ENCODE measurements at places on chromosomes 16 and 17.
A peak's percentile ranks its signal among the peaks of the same experiment; 100 is the strongest.

GRCh38 chr17:82216301-82217119 is 3.9 kb upstream of the CCDC57 start:
- peak; percentile 44 for DNase-seq

- DNase-seq, result no peak
Observed at GRCh38 chr16:4617880-4618279, 3.2 kb upstream of the UBALD1 start.

GRCh38 chr16:77539421-77540034 is 104.7 kb upstream of the ADAMTS18 start:
- DNase-seq, result no peak

GRCh38 chr16:2205104-2205966 is at the start of gene MLST8:
Gene MLST8 (plus strand): TSS chr16:2205454. CDS start chr16:2206086, 632 bp downstream.
- DNase-seq, result peak; percentile 91

GRCh38 chr17:16477255-16477654 is 14.7 kb downstream of the LRRC75A start:
- DNase-seq, result no peak

- DNase-seq, result no peak
Observed at GRCh38 chr16:386641-387156, 4.9 kb upstream of the PGAP6 start.

DNA sequence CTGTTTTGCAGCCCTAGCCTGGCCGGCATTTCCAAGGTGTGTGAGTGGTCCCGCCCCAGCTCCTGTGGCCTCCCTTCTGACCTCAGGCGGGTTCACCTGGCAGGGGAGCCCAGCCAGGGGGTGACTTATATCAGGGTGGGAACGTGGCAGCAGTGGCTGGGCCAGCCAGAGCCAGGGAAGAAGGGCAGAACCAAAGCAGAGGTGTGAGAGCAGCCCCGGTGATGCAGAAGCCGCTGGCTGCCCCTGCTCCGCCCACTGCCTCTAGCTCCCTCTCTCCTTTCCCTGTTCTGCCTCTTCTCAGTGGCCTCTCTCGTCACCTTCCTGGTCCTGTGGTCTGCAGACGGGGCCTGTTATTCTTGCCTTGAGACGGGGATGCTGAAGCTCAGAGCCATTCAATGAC is 12.1 kb downstream of the MGAT5B start:
- DNase-seq, result no peak

GRCh38 chr16:59179446-59180082 is 445.4 kb upstream of the GOT2 start:
- DNase-seq, result no peak

GRCh38 chr17:8447799-8448198 is 12.1 kb downstream of the NDEL1 start:
- no peak for DNase-seq

DNA sequence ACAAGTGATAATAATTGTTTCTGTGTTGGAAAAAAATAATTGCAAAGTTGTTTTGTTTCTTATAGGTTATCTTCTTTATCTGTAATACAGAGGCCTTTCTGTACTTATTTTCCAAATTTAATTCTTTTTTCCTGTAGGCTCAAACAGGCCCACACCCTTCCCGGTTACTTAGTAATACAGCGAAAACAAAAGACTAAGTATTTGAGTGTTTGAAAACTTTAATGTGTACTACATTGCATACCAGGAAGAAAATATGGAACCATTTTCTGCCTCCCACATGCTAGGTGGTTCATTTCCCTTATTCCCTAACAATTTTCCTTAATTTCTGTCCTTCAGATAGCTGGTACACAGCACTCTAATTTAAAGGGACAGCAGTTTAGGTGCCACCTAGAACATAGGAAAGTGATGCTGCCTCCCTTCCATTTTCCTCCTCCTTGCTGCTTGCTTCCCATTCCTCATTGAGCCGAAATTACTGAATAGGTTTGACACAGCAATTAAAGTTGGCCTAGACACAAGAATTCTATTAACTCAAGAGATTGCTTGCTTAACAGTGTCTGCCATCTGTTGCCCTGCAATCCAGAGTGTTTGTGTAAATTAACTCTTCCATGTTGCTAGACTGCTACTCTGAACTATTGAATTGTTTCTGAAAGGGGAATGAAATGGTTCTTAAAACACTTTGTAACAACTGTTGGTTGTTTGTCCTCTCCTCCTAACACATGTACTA is 24.2 kb downstream of the CYB5B start:
- DNase-seq, result no peak

DNA sequence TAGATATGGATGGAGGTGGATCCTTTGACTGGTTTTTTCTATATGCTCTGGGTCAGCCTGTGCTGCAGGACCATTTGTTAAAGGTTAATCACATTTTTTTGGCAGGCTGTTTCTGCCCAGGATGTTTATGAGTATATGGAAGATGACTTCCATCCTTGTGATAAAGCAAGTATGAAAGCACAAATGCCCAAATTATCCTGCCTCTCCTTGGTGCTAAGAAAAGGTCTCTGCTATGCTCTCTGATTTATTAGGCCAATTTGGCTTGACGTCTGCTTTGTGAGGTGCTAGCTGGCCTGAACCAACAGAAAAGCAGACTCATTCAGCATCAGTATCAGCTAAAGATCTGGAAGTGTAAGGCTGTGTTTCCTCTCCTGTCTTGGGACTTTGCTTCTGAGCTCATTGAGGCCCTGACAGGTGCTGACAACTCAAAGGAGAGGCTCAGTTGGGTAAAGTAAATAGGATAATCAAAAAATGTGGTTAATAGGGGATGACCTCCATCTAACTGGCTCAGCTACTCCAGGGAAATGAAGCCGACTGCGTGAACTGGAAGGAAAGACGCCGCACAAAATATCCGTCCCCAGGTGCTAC is 15.2 kb downstream of the ANKRD40 start:
- no peak for DNase-seq

DNA sequence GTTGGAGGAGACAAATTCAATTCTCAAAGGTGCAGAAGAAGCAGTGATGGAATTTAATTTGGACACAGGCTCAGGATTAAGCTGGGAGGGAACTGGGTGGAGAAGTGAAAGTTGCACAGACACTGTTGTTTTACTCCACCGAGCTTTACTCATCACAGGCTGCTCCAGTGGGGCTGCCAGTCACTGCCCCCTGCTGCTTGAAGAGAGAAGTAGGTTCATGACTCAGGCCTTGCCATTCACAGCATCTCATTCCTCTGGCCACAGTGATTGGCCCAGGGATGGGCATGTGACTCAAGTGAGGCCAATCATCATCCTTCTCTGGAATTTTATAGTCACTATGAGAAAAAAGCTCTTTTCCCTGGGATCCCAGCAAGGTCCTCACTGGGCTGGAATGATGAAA is 11.8 kb downstream of the GNAO1 start:
- DNase-seq, result peak; percentile 24

GRCh38 chr17:9436630-9437029 is 139.0 kb downstream of the STX8 start:
- no peak for DNase-seq

GRCh38 chr17:76191896-76192295 is 48.4 kb downstream of the RNF157 start:
- DNase-seq, result no peak

- no peak for DNase-seq
Observed at GRCh38 chr17:45190503-45191255, 29.0 kb downstream of the HEXIM2 start.

DNA sequence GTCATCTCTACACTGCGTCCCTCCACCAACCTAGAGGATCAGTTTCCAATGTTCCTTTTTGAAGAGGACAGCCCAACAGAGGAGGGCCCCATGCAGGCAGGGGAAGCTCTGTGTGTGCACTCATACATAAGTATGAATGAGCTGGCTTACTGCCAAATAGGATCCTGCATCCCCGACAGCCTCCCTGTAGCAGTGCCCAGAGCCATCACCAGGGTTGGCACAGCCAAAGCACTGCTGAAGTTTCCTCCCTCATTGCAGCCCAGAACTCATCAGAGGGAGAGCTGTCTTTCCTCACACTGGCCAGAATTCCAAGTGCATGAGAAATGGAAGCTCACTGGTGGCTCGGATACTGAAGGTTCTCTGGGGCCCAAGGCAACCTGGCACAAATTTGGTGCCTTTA is 114.4 kb downstream of the ASIC2 start:
- no peak for DNase-seq

DNA sequence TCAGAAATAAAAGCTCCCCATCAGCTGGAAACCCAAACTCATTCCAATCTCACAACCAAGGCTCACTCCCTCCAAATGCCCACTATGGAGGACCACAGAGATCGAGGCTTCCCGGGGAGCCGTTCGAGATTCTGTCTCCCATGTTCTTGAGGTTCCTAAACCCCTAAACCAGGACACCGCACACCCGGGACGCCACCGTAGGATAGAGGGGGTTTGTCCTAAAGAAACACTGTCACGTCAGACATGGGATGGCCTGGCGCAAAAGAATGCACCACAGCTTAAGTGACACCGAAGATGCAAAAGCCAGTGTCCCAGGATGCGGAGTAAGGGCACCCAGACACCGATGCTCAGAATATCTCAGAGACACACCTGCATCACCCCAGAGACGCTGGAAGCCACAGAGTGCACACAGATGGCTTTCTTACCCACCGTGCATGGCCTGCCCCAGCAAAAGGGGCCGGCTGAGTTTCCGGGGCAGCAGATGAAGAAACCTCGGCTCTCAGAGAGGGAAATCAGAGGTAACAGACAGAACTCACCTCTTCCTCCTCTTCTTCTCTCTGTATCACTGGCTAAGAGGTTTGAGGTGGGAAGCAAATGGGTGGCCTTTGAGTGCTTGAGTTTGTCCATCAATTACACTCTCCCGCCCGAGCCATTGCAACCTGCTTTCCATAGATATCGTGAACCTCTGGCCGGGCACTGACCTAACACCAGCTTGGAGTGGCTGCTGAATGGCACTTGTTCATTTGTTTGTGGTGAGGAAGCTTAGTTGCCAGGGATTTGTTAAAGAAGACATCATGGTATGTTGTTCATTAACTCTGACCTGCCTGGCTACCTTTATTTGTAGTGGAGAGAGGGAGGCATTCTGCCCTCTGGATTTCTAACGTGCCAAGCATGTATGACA is 65.1 kb upstream of the TNRC6C start:
- no peak for DNase-seq

GRCh38 chr17:63345611-63346010 is 100.5 kb downstream of the CYB561 start:
- no peak for DNase-seq

- DNase-seq, result no peak
Observed at GRCh38 chr16:56282451-56282850, 91.2 kb downstream of the GNAO1 start.

- DNase-seq, result peak; percentile 13
Observed at GRCh38 chr16:11914210-11915113, 1.3 kb downstream of the GSPT1 start.

DNA sequence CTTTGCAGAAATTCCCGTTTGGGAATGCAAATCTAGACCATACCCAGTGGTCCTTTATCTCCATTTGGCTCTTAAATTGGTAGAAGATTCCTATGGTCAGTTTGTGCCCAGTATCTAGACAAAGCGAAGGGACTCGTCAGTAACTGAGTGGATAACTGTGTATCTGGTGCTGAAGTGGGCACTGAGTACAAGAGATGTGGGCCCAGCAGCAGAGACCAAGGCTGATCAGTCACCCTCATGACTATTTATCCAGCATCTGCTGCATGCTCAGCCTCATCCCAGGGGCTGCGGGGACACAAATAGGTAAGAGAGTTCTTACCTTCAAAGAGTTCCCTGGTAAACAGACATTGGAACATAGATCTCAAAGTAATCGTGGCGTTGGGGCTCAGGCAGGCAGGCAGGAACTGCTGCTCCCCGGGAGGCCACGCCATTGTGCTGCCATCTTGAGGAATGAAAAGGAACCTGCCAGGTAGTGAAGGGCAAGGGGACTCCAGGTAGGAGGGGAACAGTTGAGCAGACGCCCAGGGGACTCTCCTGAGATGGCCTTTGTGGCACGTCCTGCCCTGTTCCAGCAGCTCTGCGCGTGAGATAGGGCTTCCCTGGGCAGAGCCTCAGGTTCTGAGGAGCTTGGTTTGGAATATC is 10.3 kb downstream of the NT5M start:
- peak; percentile 56 for DNase-seq

All from T-helper 9 cell (primary cell).